ENCODE measurements at places on chromosomes 6 and 20.

DNA sequence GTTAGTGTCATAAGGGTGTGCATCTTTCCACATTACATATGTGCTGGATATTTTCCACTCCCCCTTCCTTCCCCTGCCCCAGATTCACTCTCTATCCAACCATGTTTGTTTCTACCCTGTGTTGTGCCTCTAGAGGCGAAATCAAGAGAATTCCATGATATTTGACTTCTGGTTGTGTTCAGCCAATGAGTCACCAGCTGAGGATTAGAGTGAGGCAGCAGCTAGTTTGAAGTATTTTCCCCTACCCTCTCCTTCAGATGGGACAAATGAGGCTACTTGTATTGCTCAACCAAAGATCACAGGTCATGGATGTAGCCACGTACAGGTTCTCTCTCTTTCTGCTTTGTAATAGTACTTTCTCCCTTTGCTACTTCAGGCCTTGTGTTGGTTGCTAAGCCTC lies 24.5 kb upstream of the OR2J2 start:
- DNase-seq = no peak

DNA sequence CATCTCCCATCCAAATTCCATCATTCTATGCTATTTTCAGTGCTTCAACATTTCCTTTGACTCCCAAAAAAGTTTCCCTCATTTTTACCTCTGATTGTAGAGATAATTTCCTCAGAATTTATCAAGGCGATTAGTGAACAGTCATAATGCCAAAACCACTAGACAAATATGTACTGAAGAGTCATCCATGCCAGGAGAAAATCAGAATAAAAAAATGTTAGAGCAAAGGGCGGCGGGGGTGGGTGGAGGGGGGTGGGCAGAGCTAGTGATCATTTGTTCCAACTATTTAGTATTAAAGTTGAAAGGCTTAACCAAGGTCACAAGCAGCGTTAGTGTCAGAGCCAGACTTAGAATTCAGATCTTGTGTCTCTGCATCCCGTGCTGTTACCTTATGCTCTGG lies 5.3 kb upstream of the ADGRF5 start:
- DNase-seq = peak; percentile 56

GRCh38 chr6:143807103-143807772 lies 35.9 kb upstream of the LTV1 start:
- no peak for DNase-seq

DNA sequence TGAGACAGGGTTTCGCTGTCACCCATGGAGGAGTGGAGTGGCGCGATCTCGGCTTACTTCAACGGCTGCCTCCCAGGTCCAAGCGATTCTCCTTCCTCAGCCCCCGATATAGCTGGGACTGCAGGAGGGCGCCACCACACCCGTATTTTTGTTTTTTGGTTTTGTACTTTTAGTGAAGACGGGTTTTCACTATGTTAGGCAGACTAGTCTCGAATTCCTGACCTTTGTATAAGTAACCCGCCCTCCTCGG lies 115.4 kb upstream of the BTN3A2 start:
- DNase-seq = no peak

DNA sequence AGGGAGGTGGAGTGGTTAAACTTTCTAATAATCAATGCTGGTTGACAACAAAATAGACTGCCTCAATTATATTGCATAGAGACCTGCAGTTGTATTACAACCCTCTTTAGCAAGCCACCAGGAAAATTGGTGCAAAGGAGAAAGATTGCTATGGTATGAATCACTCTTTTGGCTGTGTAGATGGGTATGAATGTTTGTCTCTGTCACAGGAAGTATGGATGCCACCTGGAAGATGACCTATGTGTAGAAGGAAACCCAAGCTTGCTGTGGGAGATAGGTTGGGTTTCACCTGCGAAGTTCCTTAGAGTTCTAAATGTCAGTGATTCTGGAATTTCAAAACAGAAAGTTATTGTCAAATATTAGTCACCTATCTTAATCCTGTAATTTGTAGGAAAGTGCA lies 134.6 kb downstream of the SOBP start:
- DNase-seq = peak; percentile 13

GRCh38 chr20:63194007-63194796 lies 21.7 kb downstream of the YTHDF1 start:
- DNase-seq = no peak

DNA sequence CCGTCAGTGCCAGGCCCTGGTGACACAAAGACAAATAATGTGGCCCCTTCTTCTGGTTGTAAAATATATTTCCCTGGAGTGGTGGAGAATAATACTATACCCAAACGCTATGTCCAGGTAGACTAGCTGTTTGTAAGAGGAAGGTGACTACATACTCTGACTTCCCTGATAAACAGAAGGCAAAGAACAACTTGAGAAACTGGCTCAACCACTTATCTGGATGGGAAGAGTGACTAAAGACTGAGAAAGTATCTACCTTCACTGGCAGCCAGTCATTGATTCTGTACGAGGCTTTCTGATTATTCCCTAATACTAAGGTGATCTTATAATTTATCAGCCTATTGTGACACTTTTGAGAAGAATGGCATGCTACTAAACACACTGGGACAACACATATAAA lies 569.7 kb downstream of the EPHA7 start:
- no peak for DNase-seq

GRCh38 chr20:44731657-44732056 lies 14.0 kb upstream of the KCNK15 start:
- no peak for DNase-seq

DNA sequence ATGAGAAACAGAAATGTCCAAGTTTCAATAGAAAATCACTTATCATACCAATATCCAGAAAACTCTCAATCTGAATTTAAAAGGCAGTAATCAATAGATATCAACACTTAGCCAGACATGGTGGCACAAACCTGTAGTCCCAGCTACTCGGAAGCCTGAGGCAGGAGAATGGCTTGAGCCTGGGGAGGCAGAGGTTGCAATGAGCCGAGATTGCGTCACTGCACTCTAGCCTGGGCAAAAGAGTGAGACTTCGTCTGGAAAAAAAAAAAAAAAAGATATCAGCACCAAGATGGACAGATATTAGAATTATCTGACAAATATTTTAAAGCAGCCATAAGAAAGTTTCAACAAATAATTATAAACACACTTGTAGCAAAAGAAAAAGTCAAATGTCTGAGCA lies 47.0 kb downstream of the TCP11 start:
- no peak for DNase-seq

DNA sequence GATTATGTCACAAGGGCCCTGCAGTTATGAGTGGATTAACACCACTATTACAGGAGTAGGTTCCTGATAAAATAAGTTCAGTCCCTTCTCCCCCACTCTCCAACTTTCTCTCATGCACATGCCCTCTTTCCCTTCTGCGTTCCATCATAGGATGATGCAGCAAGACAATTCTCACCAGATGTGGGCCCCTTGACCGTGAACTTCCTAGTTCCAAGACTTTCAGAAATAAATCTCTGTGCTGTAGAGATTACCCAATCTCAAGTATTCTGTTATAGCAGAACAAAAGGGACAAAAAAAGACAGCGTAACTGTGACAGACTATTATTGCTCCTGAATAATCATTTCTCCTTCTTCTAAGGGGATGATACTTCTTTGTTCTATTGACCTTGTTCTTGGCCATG lies 33.8 kb upstream of the TMEM244 start:
- peak; percentile 32 for DNase-seq

DNA sequence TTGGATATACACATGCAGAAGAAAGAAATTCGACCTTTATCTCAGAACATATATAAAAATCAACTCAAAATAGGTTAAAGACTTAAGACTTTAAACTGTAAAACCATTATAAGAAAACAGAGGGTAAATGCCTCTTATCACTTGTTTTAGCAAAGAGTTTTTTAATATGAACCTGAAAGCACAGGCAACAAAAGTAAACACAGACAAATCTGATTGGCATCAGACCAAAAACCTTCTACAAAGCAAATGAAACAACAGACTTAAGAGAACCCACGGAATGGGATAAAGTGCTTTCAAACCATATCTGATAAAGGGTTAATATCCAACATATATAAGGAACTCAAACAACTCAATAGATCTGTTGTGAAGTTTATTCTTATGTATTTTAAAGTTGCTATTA lies 309.9 kb upstream of the OPRM1 start:
- no peak for DNase-seq

- DNase-seq = no peak
These were observed 14.2 kb upstream of the TGM3 start for GRCh38 chr20:2281563-2281962.

- no peak for DNase-seq
These were observed 44.1 kb downstream of the CTNNBL1 start for GRCh38 chr20:37737826-37738420.

GRCh38 chr20:50852085-50852484 lies 57.2 kb downstream of the BCAS4 start:
- no peak for DNase-seq

DNA sequence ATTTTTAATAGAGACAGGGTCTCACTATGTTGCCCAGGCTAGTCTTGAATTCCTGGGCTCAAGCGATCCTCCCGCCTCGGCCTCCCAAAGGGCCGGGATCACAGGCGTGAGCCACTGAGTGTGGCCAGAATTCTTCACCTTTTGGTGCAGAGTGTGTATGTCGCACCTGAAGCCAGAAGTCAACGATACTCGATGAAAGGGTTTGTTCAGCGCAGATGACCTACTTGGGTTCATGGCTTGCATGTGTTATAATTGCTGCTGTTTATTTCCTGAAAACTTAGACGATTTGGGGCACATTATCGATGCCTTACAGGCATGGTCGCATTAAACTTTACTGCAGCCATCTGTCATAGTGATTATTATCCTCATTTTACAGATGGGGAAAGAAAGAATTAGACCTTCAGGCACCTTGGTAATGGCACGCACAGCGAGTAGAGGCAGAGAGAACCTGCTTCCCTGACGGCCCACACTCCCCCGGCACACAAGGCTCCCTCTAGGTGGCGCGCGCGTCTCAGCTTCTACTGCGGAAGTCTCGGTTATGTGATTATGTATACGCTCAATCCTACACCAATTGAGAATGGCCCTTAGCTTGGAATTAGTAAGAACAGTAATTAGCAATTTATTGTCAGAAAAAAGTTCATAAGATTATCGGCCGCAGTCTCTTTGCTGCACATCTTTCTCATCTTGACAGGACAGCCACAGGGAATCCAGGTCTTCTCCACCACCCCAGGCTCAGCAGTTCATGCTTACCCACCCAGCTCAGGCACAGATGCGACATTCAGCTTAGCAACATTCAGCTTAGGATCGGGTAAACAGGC lies 212.8 kb upstream of the PROKR2 start:
- peak; percentile 55 for DNase-seq

DNA sequence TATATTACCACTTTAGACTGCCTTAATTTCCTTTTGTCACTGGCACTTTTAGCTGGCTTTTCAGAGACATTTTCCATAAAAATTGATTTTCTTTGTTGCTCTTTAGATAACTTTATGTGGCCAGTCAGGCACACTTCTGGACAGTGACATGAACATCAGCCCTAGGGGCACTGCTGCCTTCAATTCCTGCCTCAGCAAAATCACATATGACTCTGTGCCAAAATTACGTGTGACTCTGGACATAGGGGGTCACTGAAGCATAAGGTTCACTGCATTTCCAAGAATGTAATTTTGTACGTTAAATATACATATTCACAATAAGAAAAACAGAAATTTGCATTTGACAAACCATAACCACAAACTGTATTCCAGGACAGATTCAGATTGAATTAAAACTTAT lies 66.5 kb downstream of the ESF1 start:
- no peak for DNase-seq

GRCh38 chr20:47876311-47877088 lies 91.2 kb upstream of the SULF2 start:
- DNase-seq = no peak

- peak; percentile 3 for DNase-seq
These were observed 220.9 kb upstream of the RNF217 start for GRCh38 chr6:124741341-124741740.

- no peak for DNase-seq
These were observed 67.2 kb upstream of the TRAF3IP2 start for GRCh38 chr6:111672761-111673450.

- DNase-seq = peak; percentile 14
These were observed 69.7 kb downstream of the TCP11 start for GRCh38 chr6:35071347-35071994.

DNA sequence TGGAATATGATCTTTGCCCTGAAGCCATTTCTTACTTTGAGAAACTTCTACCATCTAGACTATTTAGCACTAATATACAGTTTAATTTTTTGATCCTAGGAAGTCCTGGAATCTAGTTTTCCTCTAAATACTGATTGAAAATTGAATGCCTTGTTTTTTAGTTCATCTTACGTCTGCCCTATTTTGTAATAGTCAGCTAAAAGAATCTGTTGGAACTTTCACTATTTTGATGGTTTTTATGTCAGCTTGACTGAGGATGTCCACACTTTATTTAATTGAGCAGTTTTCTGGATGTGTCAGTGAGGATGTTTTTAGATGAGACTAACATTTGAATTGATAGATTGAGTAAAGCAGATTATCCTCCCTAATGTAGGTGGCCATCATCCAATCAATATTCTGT lies 8.4 kb downstream of the OR12D2 start:
- no peak for DNase-seq

DNA sequence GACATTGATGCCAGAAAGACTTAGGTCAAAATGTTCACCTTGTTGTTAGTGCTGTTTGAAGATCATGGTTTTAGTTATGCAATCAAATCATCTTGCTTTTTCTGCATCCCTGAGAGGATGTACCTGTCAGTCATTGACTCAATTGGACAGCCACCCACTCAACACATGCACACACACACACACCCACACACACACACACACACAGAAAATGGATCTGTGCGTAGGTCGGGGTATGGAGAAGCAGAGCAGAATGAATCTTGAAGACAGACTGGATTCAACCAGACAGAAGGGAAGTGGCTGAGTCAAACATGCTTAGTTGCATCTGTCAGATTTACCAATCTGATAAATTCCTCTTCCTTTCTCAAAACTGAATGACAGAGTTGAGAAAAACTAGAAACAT lies 19.1 kb upstream of the ZSCAN23 start:
- DNase-seq = no peak

GRCh38 chr6:169141671-169142537 lies 111.7 kb downstream of the THBS2 start:
- no peak for DNase-seq

DNA sequence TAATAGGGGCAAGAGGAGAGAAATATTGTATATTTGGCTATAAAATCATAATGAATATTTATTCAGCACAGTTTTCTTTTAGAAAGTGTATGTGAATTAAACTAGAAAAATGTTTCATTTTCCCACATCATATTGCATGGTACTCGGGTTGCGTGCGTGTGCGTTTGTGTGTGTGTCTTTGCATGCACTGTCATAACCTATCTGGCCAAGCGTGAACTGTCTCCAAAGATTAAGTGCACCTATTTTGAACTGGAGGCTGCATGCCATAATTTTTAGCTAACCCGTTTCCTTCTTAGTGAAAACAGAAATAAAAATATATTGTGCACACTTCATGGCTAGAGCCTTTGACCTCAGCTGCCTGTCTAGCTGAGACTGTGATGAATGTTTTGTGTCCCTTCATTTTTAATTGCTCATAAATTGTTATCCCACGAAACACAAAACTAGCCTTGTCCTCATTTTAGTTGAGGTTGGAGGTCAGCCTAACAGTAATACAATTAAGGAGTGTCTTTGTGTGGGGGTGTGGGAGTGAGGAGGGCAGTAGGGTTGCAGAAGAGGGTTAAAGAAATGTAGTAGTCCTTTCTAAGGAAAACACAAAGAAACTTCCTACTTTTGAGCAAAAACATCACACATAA lies 336.1 kb upstream of the POU3F2 start:
- no peak for DNase-seq

Data from fibroblast of skin of right biceps (primary cell).